ENCODE measurements at places on chromosomes 12 and 14. TPM values are rescaled to one million over a fixed set of nuclear protein-coding genes. Genes with fewer than 3 reads are reported as not detected.

GRCh38 chr14:54220071-54220703 is 176.6 kb upstream of the CDKN3 start:
- DNase-seq = no peak

DNA sequence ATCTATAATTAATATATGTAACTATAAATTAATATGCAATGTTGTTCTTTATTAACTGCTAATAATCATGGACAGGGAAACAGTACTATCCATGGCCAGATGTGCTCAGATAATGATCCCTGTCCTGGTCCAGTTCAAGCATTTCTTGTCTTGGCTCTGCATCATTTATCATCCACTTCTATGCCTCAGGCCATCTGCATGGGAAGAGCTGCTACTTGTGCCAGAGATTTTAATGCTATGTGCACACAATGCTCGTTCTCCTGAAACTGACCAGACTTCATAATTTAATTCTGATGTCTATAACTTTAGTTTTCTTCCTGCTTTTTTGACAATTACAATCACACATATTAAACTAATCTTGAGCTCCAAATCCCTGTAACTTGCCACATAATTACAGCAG is 11.2 kb upstream of the TMX1 start:
- DNase-seq = no peak

- no peak for DNase-seq
Measured at GRCh38 chr12:41459111-41459905, 271.2 kb downstream of the PDZRN4 start.

DNA sequence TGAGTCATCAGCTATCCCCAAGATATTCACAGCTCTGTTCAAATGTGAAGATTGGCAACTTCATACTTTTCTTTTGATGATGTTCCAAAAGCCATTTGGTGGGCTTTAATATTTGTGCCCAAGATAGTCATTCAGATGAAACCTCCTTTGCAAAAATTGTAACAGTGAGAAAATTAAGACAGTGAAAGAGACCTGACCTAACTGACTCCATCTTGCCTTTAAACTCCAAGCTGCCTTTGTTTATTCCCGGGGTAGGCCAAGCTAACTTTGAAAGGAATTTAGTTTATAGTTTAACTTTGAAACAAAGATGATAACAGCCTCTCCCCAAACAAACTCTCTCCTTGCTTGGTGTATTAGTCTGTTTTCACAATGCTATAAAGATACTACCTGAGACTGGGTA is 221.1 kb downstream of the KTN1 start:
- no peak for DNase-seq

- no peak for DNase-seq
Measured at GRCh38 chr12:90004319-90005074, 295.9 kb upstream of the ATP2B1 start.

DNA sequence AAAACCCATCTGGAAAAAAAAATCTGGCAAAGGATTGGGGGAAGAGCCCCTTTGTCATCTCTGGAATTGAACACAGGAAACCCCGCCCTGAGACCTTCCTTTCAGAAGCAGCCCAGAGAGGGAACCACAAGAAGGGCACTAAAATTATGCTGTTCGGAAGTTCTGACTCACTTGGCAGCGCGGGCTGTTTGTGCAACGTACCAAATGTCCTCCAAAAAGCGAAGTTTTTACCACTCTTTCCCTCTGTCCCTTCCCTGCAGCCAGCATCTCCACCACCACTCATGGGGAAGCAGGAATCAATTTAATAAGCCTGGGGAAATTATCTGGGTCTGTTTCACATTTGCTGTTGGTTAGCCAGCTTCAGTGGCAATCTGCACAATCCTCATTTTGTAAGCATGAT is 3.2 kb upstream of the SYNE3 start:
- DNase-seq = no peak

DNA sequence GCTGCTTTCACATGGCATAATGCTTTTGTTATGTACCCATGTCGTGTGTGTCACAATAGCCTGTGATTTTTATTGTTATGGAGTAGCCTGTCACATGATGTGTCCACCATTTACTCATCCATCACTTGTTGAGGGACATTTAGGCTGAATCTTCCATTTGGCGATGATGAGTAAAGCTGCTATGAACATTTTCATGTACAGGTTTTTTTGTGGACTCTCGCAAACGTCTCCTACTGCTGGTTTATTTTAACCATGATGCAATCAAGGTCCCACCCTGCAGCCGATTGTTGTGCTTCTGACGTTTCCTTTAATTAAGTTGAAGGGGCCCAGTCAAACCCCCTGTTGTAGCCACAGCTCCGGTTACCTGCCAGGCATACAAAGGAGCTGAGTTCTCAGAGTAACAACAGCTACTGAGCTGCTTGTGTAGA is 63.2 kb downstream of the ZNF664 start:
- DNase-seq = no peak

DNA sequence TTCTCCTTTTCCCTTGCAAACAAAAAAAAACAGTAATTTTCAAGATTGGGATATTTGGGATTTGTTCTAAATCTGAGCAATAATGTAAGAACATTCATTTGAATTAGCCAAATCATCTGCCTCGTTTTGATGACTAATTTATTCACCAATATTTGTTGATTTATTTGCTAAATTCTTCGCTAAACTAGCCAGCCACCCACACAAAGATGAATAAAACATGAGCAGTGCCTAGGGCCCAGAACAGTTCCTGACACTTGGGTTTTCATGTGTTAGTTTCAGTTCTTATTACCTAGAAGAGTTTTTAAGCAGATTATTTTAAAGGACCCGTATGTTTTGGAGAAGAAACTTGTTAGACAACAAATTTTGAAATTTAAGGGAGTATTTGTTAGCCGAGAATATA is 1.4 kb downstream of the ETNK1 start:
- no peak for DNase-seq

DNA sequence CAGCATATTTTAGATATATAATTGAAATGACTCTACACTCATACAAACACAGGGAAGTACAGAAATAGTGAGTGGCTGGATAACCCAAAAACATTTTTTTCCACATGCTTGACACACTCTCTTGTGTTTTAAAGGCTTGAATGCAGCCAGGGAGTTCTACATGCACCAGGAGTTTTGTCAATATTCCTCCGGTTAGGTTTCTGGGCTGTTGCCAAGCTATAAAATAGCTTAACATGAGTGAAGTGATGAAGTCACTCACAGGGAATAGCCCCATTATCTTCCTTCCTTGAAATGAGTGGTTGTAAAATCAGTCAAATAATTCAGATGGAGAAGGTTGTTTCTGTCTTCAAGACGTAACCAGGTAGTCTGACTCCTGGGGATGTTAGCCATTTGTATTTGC is 582.7 kb downstream of the SLC6A15 start:
- no peak for DNase-seq

DNA sequence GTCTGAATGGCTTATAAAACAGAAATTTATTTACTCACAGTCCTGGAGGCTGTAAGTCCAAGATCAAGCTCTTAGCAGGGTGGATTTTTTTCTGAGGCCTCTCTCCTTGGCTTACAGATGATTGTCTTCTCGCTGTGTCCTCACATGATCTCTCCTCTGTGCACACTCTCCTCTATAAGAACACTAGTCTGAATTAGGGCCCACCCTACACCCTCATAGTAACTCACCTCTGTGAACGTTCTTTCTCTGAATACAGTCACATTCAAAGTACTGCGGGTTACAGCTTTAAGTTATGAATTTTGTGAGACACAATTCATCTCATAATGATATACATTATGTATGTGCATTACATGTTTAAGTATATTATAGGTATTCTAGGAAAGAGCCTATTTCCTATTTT is 135.7 kb upstream of the ATXN7L3B start:
- no peak for DNase-seq

- no peak for DNase-seq
Measured at GRCh38 chr14:56633544-56633943, 53.9 kb downstream of the TMEM260 start.

DNA sequence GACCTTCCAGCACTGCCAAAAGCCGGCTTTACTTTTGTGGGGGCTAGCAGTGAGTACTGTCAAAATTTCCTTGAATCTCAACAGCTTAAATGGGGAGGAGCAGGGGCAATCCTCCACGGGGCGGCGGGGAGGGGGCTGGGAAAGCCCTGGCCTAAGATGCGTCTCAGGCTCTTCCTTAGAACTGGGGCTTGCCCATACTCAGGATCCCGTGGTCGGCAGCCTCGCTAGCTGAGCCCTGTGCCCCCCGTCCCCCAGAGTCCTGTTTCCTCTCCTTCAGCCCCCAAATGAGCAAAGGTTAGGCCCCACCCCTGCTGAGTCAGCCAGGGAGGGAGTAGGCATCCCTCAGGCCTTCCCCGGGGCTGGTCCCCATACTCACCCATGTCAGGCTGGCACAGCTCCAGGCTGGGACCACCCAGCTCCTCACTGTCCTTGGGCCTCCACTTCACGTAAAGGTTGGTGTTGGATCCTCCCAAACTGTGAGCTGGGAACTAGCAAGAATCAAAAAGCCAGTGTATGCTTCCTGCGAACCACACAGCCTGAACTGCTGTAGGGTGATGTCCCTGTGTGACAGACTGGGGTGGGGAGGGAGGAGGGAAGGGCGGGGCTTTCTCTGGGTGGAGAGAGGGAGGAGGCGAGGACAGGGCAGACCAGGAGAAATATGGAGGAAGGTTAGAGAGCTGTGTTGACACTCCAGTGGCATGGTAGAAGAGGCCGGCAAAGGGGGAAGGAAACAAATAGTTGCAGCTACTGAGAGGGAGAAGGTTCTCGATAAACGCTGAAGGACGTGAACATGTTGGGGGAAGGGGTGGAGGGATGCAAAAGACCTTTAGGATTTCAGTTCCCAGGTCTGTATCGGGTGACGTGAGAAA is 5.9 kb upstream of the BAZ2A start:
- DNase-seq = peak; percentile 77

DNA sequence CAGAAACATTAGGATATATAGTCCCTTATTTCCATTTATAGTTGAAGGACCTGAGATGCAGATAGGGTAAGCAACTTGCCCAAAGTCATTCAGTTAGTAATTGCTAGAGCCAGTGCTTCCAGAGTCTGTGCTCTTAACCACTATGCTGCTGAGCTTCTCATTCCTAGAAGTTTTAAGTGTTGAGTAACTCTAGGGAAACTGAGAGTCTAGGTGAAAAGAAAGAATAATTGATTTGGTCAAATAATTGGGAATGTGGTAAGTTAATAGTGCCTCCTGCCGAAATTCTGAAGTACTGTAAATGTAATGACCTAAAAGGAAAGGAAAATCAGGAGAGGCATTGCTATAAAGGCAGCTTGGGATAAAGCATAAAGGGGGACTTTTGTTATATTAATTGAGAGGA is 14.1 kb downstream of the PYROXD1 start:
- DNase-seq = no peak

- DNase-seq = no peak
Measured at GRCh38 chr12:51430196-51430895, 5.7 kb downstream of the SLC4A8 start.

- no peak for DNase-seq
Measured at GRCh38 chr14:47252802-47253201, 422.6 kb downstream of the MDGA2 start.

GRCh38 chr14:98932431-98933325 is 339.3 kb downstream of the BCL11B start:
- DNase-seq = no peak

The TGFB3 gene
- total RNA-seq = 19.2 TPM

The TAS2R50 gene
- 3.7 TPM for total RNA-seq

The SPIC gene
- not detected for total RNA-seq

The HNF1A gene
- total RNA-seq = not detected

The AMDHD1 gene
- total RNA-seq = 0.82 TPM

The RGS6 gene
- 4.9 TPM for total RNA-seq

The ARMH4 gene
- total RNA-seq = 54.2 TPM

The BIN2 gene
- total RNA-seq = 1.2 TPM

The RHEBL1 gene
- total RNA-seq = 1.2 TPM

The COX8C gene
- not detected for total RNA-seq

The PRIMA1 gene
- total RNA-seq = under 0.01 TPM

Data from frontal cortex (tissue), 4 donors.